ENCODE measurements at places on chromosomes 7 and 10.

DNA sequence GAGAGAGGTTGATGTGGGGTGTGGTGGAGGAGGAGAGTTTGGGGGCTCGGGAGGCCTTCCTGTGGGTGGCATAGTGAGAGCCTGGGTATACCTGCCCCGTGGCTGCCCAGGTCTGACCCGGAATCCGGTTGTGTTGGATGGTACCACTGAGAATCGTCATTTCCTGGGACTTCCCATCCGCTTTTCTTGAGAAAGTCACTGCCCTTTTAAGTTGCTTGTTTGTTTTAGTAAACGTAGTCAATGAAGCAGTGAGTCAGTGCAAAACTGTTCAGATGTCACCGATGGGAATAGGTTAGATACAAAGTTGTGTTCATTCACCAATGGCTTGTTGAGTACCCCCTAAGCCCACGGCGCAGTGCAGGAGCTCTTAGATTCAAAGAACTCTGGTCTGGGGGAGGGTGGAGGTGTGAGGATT, 285.8 kb downstream of the CAMK1D start:
- no peak for DNase-seq

DNA sequence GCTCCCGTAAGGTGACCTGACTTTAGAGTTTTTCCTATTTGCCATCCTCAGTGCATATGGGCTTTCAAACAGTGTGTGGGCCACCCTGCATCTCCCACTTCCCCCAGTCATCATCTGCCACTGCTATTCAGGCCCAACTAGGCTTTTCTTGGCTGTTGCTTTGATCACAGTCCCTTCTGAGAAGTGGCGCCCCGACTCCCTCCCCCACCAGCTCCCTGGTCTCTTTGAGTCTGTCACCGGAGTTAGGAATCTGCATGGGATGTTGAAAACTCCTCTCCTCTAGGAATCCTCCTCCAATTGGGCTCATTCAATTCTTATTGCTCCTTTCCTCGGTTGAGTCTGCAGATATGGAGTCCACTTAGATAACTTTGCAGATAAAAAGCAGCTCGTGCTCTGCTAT, 32.1 kb downstream of the HIF1AN start:
- DNase-seq: no peak

DNA sequence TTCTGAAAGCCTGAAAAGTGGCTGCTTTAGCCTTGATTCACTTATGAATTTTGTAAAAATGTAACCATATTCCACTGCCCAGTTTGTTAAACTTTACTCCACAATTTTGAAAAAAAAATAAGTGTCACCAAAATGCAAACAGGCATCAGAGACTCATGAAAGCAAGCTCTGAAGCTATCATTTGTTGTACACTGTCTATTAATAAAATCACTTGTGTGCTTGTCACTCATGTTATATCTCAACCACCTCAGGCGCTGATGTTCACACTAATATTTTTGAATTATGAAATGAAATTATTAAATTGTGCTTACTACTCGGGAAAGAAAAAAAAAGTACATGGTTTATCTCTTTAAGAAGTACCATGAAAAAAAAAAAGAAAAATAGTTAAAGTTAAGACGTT, 34.5 kb upstream of the DKK1 start:
- no peak for DNase-seq

GRCh38 chr10:128178302-128178958, 52.2 kb upstream of the MKI67 start:
- peak; percentile 36 for DNase-seq

- DNase-seq: peak; percentile 59
These were observed 552 bp downstream of the IL15RA start for GRCh38 chr10:5976512-5977470.

All from cardiac fibroblast (primary cell).